ENCODE measurements at places on chromosomes 13 and 19.

DNA sequence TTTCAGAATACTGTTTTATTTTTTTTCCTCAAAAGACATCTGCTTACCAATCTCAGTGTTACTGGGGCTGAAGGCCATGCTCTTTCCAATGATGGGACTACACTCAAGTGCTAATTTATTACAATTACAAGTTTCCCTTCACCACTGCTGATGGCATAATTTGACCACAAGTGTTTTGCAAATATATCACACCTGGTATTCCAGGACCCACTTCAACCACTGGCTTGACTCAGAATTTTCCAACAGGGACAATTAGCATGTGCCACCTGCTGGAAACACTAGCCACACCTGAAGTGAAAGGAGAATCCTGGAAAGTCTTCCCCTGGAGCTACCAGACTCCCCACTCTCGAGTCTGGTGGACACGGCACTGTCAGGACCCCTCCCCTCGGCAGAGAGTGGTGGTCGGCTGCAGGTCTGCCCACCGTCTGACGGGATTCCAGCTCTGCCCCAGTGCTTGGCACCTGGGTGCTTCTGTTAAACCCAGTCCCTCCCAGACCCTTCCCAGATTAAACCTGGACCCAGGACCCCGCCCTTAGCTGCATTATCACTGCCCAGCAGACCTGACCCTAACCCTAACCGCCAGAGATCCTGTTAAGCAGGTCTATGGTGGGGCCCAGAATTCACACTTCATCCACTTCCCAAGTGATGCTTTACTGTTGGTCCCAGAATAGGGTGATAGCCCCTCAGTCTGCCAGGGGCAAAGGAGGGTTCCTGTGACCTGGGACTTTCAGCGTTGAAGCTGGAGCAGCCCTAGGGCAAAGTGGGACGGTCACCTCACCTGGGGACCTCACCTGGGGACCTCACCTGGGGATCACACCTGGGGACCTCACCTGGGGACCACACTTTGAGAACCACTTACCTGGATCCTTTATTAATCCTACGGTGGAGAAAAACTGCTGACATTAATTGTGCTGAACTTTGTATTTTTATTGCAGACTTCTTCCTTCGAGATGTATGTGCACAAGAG lies 17.6 kb upstream of the RASA3 start:
- DNase-seq: no peak

GRCh38 chr13:79455331-79455730 lies 25.6 kb upstream of the NDFIP2 start:
- no peak for DNase-seq

- DNase-seq: no peak
Observed at GRCh38 chr13:33258808-33259193, 26.8 kb downstream of the STARD13 start.

GRCh38 chr19:11639245-11639601 lies 41.9 kb downstream of the ZNF627 start:
- DNase-seq: no peak

GRCh38 chr13:50358231-50359040 lies 343.2 kb downstream of the KCNRG start:
- no peak for DNase-seq

DNA sequence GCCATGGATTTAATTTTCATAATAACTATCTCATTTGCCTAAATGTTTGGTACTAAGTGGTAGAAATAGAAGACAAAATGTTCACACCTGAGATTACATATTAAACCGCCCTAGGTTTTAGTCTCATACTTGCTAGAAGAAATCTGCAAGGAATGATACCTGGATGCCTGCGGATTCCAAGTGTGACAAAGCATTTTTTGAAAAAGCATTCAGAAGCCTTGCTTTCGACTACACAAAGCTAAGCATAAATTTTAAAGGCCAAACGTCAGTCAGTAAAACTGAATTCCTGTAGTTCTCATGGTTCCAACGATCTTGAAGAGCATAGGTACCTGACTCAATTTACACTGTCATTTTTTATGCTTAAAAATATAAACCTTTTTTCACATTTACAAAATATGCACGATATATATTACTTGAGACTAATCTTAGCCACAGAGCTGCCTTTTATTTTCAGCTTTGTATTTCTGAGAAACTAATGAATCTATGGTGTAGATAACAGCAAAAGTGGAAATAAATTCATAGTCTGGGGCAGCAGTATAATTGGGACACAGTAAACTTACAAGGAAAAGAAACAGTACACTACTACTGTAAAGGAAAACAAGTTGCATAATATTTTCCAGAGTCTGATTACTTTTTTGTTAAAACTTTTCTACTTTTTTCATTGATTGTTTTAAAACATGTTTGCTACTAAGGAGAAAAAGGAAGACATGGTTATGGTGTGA lies 1.2 kb upstream of the LRRC63 start:
- no peak for DNase-seq

- no peak for DNase-seq
Observed at GRCh38 chr19:30516531-30516930, 144.3 kb downstream of the ZNF536 start.

- DNase-seq: no peak
Observed at GRCh38 chr19:5799247-5800241, 5.3 kb upstream of the NRTN start.

DNA sequence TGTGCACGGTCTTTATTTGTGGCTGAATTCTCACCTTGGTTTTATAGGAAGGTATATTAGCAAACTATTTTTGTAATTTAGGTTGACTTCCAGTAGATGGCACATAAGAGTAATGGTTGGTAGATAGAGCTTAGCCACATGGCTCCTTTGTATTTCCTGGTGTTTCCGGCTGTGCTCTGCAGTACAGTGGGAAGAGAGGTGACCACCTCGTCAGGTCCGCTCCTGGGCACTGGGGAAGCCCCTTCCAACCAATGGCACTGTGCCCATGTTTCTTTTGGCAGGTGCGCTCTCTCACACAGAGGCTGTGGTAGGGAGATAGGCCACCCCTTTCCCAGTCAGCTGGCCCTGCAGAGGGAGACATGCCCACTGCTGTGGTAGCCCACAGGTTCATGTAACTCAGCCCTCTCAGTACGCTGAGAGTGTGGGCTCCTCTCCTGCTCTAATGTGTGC lies 74.3 kb upstream of the ATP12A start:
- DNase-seq: no peak

DNA sequence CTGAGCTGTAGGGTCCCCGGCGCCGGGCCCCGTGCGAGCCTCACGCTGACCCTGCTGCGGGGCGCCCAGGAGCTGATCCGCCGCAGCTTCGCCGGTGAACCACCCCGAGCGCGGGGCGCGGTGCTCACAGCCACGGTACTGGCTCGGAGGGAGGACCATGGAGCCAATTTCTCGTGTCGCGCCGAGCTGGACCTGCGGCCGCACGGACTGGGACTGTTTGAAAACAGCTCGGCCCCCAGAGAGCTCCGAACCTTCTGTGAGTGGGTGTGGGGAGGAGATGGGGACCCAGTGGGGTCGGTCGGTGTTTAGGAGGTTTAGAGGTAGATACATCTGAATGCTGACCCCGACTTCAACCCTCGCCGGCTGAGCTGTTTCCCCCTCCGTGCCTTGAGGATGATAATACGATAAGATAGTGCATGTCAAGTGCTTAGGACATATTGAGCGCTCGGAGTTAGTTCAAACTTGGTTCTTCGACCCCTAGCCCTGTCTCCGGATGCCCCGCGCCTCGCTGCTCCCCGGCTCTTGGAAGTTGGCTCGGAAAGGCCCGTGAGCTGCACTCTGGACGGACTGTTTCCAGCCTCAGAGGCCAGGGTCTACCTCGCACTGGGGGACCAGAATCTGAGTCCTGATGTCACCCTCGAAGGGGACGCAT lies 1.9 kb downstream of the ICAM5 start:
- no peak for DNase-seq

DNA sequence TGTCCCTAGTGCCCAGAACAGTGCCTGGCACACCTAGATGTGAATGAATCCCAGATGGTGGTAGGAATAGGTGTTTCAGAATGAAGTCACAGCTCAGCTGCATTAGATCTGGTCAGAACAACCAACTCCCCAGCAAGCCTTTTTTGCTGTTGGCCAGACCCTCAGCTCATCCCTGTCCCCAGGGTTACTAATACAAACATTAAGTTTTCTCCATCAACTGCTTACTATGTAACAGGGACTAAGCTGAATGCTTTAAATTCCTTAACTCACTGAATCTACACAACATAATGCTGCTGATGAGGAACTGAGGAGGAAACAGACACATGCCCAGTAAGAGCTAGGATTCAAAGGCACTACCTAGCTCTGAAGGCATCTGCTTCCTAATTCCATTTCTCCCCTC lies 18.8 kb downstream of the SMG9 start:
- DNase-seq: no peak

DNA sequence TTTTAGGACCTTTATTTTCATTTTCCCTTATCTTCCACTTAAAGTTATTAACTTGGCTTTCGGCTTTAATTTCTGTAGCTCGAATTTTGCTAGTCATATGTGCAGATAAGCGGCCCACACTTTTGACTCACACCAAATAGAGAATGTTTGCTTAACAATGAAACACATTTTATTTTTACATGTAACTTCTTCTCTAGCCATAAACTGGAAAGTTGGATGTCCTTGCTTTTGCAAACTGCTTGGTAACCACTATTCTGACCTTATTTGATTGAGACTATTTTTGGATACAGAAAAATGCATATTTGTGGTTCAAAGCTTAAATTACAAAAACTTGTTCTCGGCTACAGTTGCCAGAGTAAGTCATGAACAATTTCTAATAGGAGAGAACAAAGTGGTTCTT lies 600.0 kb downstream of the KCTD12 start:
- DNase-seq: no peak

GRCh38 chr13:100870898-100871297 lies 196.3 kb upstream of the TMTC4 start:
- no peak for DNase-seq

GRCh38 chr19:56084835-56085536 lies 36.1 kb downstream of the ZNF787 start:
- DNase-seq: no peak

GRCh38 chr19:7004313-7004931 lies 16.8 kb downstream of the MBD3L2B start:
- peak; percentile 1 for DNase-seq

GRCh38 chr13:21371011-21371410 lies 88.1 kb downstream of the ZDHHC20 start:
- DNase-seq: no peak

- no peak for DNase-seq
Observed at GRCh38 chr13:104983601-104984000, 1551.9 kb downstream of the EFNB2 start.
